ENCODE measurements at places on chromosomes 12 and 14.

- no peak for DNase-seq
These were observed 10.7 kb downstream of the MED13L start for GRCh38 chr12:116266631-116267349.

- DNase-seq, result no peak
These were observed 324.5 kb downstream of the NUAK1 start for GRCh38 chr12:105814283-105814682.

DNA sequence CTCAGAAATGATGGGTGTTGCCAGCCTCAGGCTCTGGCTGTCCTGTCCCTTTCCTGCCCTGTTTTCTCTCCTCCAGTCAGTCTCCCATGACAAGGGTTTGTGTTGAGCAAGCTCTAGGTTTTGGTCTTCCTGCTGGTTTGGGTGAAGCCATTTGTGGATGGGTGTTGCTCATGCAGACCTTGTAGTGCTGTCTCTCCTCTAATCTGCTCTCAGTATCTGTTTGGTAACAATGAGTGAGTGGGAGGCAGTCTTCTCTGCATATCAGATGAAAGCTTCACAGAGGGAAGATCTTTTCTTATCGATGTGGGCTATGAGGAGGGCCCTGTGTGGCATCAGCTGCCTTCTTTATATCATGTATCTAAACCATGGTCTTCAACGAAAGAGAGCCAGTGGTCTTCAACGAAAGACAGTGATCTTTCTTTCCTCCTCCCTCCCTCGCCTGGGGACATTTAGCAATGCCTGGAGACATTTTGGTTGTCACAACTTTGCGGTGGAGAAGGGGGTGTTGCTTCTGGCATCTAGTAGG, 3.6 kb downstream of the CMA1 start:
- no peak for DNase-seq

DNA sequence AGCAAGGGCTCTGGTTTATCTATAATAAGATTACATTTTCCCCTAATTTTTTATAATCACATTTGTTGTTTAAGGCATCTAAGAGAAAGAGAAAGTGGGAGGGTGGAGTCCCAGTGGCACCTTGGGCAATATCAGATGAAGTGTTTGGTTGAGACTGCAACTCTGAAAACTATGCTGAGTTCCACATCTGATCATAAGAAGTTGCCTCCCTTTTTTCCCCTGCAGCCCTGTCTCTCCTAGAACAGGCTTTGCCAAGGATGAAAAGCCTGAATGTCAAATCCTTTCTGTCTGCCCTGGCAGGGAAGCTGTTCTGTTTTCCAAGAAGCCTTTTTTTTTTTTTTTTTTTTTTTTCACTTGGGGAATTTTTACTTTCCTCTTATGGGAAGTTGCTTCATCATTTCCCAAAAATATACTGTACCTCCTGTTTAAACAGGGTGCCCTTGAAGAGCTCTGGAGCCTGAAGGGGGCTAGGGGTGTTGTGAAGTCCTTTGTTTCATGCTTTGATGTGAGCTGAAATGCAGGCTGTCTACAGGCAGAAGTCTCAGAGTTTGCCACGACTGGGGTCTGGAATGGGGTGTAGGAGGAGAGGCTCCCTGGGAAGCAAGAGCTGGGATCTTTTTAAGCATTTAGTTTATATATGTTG, 71.3 kb downstream of the SUSD6 start:
- no peak for DNase-seq

GRCh38 chr14:33943096-33943883, 7.6 kb downstream of the EGLN3 start:
- no peak for DNase-seq

DNA sequence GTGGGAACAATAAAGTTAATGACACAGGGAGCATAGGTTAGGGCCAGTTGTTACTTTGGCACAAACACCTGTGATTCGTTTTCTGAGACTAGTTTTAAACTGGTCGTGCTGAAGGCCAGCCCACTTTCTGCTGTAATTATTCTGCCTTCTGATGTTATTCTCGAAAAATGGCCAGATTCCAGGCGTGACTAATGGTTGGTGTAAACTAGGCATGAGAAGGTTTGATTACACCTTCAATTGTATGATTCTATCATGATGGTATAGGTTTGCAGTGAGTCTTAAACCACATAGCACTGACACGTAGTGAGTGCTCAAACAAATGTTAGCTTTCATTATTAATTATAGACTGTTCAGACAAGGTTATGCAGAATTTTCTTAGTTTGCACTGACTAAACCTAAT, 39.0 kb downstream of the CKB start:
- no peak for DNase-seq

DNA sequence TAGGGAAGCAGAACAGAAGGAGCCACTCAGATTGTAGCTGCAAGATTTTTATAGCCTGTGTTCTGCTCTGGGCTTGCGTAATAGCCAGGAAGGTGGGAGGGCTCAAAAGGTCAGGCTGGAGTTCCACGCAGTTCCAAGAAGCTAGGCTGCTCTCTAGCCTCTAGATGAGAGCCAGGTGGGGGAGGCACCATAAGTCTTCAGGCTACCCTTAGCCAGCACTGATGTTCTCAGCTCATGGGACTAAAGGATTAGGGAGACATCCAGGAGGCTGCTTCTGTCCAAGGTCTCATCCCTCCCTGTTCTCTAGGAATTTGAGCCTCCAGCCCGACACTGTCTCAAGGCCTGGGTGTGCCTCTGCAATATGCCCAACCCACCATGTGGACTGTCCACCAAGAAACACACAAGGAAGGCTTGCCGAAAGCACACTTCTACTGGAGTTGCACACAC, 1.7 kb downstream of the LMBR1L start:
- DNase-seq, result no peak

GRCh38 chr12:44521702-44522101, 354.4 kb downstream of the NELL2 start:
- DNase-seq, result no peak

DNA sequence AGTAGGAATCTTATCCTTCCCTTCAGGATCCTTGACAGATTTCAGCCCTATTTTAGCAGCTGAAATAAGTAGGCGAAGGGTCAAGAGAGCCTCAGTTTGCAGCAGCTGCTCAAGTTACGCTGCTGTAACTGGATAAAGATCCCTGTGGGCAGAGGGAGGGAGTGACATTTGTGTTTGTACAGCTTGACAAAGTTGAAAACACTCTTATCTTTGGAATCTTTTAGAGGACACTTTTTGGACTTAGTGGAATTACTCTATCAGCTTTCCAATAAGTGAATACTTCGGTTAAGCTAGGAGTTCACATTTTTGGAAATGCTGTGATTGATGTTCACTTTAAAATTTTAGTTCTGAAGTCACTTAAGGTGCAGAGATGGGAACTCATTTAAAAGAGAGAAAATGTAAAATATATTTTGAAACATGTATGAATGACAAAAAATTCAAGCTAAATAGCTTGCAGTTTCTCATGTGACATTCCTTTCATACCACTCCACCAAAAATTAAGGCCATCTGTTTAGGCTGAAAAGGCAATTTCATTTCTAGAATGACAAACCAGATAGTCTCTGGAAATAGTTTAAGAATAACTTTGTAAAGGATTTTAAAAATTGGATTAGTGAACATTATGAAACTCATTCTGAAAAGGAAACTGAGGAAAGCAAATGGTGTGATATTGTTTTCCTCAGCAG, 55.2 kb downstream of the SLC38A4 start:
- no peak for DNase-seq

GRCh38 chr12:124404162-124404784, 109.4 kb downstream of the RFLNA start:
- no peak for DNase-seq

DNA sequence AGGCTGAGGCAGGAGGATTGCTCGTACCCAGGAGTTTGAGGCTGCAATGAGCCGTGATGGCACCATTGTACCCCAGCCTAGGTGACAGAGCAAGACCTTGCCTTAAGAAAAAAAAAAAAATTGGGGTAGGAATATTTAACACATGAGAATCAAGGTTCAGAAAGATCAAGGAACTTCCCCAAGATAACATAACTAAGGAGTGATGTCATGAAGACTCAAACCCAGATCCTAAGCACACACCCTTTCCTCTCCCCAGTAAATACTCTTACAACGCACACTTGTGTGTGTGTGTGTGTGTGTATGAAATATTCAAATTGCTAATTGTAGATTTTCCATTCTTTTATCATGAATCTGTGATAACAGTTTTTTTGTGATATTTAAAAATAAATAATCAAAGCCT, 90.6 kb upstream of the NUDT4 start:
- DNase-seq, result peak; percentile 34

DNA sequence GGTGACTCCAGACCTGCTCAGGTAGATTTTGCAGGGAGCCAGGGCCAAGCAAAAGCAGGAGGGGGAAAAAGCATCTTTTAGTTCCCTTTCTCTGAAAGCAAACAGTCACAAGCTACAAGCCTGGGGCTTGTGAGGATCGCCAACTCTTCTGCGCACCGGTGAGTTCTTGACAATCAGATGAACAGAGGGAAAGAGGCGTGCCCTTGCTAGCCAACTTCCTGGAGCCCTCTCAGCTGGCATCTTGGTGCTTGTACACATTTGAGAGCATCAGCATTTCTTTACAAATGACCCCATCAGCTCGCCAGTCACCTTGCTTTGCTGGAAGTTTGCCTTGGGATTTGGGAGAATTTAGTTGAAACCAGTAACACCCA, 55.5 kb downstream of the ZNF664 start:
- no peak for DNase-seq

- no peak for DNase-seq
These were observed 83.2 kb downstream of the SLC38A6 start for GRCh38 chr14:61064210-61064609.

GRCh38 chr14:91036741-91037469, 23.5 kb downstream of the RPS6KA5 start:
- DNase-seq, result no peak

DNA sequence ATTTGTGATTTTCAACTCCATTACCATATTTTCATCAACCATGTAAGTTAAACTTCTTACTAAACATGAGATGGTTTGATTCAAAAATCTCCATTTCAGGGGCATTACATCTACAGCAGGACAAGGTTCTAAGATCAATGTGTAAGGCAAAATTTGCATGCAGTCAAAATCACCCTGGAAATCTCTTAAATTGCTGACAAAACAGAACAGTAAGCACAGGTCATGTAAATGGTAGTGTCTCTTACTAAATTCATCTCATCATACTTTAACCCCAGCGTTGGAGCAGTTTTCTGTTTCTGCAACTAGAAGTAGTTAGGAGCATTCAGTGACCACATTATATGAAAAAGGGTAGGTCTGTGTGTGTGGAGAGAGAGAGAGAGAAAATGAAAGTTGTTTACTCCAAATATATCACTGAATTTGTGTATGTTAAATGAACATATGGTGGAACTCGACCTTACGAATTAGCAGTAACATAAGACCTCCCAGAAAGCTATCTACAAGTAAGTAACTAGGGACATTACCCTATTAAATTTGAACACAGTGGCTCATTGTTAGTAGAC, 227.5 kb downstream of the SSPN start:
- DNase-seq, result no peak

- no peak for DNase-seq
These were observed at the start of gene IGF1 for GRCh38 chr12:102480406-102480805. IGF1 (minus strand) TSS chr12:102480563; CDS start chr12:102480381, 182 bp downstream.

DNA sequence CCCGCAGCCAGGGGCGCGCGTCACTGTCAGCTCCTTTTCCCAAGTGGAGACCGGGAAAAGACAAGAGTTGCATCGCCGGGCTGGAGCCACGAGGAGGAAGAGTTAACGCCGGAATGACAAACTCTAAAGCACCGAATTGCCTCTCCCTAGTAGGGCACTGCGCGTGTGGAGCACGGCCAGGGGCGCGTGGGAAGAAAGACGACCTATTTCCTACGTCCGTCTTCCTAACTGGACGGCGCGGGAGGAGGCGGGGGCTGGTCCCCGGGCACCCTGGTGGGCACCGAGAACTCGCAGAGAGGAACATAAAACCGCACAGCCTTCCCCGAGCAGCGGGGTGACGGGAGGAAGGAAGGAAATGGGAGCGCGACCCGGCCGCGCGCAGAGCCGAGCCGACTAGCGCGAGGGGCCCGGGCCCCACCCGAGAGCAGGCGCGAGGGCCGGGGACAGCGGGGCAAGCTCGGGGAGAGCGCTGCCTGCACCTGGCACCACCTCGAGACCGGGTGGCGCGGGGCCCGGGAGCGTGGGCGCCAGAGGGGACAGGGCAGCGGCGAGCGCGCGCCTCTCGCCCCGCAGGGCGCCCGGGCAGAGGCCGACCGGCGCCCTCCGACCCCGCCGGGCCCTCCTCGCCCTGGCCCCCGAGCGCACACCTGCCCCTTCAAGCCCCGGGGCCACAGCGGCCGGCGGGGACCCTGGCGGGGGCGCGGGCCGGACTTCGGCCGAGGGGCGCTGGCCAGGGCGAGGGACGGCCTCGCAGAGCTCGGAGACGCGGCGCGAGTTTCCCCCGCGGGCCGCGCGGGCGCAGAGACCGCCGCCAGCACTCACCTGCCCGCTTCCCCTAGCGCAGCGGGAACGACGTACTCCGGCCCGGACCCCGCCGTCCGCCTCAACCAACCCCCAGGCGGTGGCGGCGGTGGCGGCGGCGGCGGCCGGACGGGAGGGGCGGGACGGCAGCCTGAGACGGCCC, at the start of gene SETD3:
SETD3 (minus strand) TSS at position 954 of the 964 bp plus-strand sequence. CDS start 15,054 bp downstream, outside the sequence.
- DNase-seq, result peak; percentile 39

GRCh38 chr14:99039331-99040041, 232.5 kb downstream of the BCL11B start:
- DNase-seq, result no peak

- DNase-seq, result no peak
These were observed 7.3 kb downstream of the PPP2R5E start for GRCh38 chr14:63535918-63536317.

DNA sequence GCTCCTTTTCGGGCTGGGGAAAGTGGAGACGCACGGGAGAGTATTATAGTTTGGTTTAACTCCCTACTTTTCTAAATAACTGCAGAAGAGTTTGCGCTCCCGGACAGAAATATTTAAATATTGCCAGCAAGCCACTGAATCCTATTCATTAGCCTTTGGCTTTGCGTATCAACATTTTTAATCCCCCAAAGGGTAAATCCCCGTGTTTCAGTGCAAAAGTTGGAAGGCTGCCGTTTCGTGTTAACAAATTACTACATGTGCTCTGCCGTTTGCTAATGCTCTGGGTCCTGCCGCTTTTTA, 372 bp upstream of the DPF3 start:
- DNase-seq, result no peak

DNA sequence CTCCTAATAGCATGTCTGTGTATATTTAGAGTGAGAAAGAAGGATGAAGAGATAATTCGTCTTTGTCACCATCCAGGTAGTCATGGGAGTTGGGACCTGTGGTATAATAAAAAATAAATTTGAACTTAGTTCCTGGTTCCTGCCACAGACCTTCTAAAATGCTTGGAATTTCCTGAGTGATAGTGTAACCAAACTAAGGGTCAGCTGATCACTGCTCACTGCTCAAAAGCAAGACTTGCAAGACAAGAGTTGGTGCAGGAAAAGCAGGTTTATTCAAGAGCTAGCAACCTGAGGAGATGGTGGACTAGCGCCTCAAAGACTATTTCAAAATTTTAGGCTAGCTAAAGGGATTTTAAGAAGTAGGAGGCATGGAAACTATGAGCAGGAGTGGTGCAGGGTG, 19.1 kb downstream of the ANG start:
- peak; percentile 16 for DNase-seq
